ENCODE measurements at places on chromosomes 13 and 19.

DNA sequence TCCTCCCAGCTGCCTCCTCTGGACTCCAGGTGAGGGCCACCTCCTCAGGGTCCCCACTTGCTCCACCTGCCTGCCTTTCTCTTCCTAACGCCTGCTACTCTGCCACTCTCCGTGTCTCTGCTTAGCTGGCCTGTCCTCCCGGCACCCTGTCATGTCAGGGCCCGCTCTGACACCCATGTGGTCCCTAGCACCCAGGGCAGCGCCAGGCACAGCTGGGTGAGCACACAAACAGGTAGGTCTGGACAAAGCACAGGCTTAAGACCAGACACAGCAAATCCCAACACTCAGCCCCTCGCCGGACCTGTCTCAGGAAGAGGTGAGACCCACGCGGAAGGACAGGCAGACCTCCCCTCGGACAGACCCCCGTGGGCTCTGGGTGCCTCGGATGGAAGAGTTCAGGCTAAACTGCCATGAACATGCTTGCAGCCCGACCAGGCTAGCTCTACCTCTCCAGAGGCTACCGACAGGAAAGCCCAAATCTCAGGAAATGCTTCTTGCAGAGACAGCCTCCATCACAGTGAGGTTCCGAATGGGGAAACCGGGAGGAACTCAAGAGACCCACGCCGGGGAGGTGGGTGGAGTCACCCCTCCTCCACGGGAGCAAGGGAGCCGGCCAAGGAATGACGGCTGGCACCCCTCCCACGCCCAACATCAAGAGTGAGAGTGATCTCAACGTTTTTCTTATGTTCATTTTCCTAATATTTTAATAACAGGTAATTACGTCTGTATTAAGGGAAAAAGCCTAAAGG lies 12.5 kb downstream of the ZNF787 start:
- DNase-seq: no peak

DNA sequence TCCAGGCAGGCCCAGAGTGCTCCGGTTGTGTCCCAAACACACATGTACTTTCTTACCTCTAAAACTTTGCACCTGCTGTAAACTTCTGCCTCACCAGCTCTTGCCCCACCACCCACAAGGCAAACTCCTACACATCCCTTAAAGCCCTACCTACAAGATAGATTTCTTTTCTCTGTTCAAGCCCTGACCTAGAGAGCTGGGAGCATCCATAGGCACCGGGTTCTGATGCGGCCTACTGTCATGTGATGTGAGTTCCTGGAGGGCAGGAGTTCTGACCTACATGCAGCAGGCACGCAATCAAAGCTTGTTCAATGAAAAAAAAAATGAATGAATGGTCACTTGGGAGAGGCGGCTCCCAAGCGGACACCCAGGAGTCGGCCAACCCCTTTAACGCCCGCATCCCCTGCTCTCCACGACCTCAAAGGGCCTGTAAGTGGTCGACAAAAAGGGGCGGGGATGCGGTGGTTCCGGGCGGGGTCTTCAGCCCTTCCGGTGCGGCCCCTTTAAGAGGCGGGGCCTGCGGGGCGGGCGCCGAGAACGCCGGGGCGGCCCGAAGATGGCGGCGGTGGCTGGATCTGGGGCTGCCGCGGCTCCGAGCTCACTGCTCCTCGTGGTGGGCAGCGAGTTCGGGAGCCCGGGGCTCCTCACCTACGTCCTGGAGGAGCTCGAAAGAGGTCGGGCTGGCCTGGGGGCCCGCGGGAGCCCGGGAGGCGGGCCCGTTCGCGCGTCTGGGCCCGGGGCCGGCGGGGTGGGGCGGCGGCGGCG lies at the start of gene MAP1S:
MAP1S (plus strand) TSS at position 534 of the 765 bp plus-strand sequence; CDS start at position 557, 23 bp downstream.
- peak; percentile 54 for DNase-seq

GRCh38 chr19:13978351-13979243 lies 26.3 kb downstream of the DCAF15 start:
- no peak for DNase-seq

DNA sequence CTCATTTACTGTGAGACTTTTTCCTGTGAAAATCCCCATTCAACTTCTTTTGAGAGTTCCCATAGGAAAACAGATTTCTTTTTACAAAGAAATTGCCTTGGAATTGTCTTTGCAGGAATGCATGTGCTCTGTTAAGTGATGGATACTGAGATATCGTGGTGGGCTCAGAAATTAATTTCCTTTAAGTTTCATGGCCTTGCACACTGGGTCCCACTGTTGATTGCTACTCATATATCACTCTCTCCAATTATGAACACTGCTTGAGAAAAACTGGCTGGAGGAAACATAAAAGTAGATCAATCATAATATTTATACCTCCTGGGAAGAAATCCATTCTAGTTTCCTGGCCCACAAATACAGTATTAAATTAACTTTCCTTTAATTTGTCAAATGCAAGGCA lies 131.3 kb downstream of the OXGR1 start:
- DNase-seq: no peak

DNA sequence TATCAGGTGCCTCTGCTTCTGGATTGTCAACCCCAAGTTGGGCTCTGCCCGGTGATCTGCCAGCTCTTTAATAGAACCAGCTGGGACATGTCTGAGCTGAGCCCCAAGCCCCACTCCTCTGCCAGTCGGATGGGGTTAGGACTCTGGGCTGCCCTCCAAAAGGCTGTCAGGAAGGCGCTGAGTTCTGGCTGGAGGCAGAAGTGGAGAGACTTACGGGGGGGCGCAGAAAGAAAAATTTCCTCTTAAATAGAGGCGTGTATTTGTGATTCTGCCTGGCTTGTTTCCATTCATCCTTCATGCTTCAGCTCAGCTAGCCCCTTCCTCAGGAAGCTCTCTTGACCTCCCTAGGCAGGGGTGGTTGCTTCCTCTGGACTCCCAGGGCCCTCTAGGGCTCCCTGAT lies 985 bp upstream of the KCNK6 start:
- DNase-seq: no peak
